ENCODE measurements at places on chromosomes 12 and 14.

DNA sequence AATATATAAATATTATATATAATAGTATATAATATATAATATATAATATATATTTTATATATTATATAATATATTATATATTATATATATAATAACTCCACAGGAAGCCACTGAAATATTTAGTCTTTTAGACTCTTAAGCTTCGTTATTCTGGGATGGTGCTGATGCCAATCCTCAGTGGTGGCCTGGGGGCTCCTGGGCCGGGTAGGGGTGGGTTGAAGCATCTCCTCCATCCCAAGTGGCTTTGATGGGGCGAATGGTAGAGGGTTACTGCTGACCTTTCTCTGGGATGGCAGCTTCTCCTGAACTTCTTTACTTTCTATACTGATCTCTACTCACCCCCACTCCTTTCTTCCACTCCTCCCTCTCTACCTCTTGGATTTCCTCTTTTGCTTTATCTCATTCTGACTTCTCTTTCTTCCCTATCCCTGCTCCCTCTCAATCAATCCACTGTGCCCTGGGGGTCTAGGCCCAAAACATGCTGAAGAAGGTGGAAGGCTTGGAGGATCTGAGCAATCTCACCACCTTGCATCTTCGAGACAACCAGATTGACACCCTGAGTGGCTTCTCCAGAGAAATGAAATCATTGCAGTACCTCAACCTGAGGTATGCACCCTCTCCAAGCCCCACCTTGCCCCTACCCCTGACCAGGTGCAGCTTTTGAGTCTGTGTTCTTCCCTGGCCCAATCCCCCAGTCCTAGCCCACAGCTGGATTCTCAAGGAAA, 4.8 kb upstream of the ENO2 start:
- DNase-seq = no peak

DNA sequence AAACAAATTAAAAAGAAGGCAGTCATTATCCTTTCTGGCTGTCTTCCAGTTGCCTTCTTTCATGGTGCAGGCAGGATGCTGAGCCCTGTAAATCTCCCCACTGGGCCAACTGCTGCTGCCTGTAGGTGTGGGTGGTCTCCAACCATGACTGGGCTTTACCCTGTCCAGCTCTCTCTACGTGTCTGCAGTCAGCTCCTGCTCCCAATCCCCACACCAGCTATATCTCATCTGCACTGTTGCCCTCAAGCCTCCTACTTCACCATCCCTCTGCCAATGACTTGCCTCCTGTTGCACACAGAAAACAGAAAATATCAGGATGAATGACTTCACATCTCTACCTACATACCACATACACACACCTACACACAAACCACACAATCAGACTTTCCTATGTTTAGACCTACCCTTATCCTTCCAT, 39.7 kb upstream of the PSMA6 start:
- DNase-seq = no peak

- DNase-seq = no peak
These were observed 3.5 kb downstream of the KRT3 start for GRCh38 chr12:52792185-52793029.

DNA sequence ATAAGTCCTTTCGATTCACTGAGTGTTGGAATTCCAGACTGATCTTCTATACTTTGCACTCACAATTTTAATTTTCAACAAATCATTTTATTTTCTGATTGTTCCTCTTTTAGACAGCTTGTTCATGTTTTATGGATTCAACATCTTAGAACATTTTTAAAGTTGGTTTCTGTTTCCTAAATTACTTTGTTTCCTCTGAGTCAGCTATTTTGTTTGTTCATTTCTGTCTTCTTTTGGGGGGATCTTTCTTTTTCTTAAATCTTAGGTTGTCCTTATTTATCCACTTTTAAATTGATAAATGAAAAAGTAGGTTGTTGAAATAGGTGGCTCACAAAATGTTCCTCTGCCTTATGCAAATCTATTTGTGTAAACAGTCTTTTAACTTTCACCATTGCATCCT, 160.0 kb downstream of the GALC start:
- no peak for DNase-seq

GRCh38 chr14:74241652-74242017, 2.4 kb downstream of the VSX2 start:
- no peak for DNase-seq

DNA sequence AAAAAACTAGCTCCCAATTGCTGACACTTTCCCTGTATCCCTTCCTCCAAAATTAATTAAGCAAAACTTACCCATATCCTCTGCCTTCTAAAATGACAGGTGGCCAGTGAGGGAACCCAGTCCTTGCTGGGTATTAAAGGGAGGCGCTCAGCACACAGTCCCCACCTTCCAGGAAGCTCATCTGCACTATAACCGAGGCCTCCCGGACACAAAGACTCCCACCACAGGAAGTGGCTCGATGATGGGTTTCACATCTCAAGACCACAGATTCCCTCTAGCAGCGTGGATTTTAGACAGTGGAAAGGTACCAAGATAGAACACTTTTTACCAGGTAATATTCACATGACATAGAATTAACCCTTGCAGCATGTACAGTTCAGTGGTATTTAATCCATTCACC, 126.8 kb upstream of the NCOR2 start:
- no peak for DNase-seq

DNA sequence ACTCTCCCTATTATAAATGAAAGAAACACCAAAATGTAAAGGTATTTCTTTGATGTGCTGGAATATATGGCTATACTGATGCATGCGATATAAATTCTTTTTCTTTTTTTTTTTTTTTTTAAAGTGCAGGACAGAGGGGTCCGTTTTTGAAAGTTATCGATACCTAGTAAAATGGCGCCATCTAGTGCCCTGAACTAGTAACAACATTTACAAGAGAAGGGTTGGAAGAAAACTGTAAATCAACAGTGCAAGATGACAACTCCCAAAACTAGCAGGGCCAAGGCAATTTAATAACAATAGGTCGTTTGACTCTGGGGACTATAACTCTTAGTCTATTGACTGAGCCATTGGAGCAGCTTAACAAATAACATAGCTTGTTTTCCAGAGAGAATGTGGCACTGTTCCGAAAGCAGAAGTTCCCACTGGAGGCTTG, 137.7 kb downstream of the SPTSSA start:
- no peak for DNase-seq

Data from stimulated activated CD4-positive, alpha-beta T cell treated with anti-CD3 and anti-CD28 coated beads, Interleukin-15, amount 100 ng/mL, for 1 hour (primary cell).